ENCODE measurements at places on chromosomes 5 and 9.

- no peak for DNase-seq
These were observed 70.4 kb downstream of the RAPGEF1 start for GRCh38 chr9:131669269-131670157.

- no peak for DNase-seq
These were observed 2.0 kb downstream of the CTNNAL1 start for GRCh38 chr9:109011231-109011671.

- DNase-seq, result no peak
These were observed 124.5 kb downstream of the CDH12 start for GRCh38 chr5:22728610-22729009.

GRCh38 chr5:122749886-122750285 lies 25.0 kb upstream of the SNX2 start:
- DNase-seq, result no peak

- DNase-seq, result peak; percentile 31
These were observed 670 bp downstream of the EDIL3 start for GRCh38 chr5:84383816-84384603.

- DNase-seq, result no peak
These were observed 310.2 kb downstream of the ARRDC3 start for GRCh38 chr5:91072881-91073280.

GRCh38 chr5:96680759-96681470 lies 18.7 kb downstream of the CAST start:
- no peak for DNase-seq

GRCh38 chr9:93593144-93593658 lies 16.8 kb downstream of the PHF2 start:
- DNase-seq, result no peak

DNA sequence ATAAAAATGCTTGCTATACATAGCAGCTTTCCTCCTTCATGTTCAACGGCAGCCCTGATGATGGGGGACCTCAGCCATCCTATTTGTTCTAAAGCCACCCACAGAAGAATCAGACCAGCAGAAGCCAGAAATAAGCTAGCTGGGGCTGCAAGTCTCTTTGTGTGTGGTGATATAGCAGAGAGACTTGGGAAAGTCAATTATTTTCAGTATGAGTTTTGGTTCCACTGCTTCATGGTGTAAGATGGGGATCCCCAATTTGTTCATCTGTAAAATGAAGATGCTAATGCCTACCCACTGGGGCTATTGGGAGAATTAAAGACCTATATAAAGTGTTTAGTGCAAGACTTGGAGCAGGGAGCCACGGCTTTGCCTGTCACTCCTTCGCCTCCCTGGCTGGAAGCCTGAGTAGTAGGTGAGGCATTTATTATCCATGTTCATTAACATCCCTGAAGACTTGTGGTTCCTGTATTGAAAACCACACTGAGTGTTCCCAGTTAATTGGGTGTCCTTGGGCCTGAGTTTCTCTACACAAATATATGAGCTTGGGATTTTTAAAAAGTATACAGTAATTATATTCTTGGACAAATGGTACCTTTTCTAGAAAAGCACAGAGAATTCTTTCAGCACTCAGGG lies 210.1 kb upstream of the SLC24A2 start:
- no peak for DNase-seq

DNA sequence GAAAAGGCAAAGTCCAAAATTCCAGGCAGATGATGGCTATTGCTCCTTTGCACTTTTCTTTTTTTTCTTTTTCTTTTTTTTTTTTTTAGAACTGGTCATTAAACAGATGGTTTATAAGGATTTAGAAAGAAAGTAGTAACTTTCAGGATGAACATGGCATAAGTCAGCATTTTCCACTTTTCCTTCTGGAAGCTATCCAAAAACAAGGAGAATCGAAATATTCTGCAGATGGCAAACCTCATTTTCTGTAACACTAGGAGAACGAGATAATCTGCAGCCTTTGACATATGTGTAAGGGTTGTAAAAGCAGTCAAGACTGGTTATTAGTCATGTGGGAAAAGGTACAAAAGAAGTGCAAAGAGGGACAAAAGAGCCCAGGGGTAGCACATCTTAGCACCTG lies 69.1 kb upstream of the PUM3 start:
- DNase-seq, result no peak

DNA sequence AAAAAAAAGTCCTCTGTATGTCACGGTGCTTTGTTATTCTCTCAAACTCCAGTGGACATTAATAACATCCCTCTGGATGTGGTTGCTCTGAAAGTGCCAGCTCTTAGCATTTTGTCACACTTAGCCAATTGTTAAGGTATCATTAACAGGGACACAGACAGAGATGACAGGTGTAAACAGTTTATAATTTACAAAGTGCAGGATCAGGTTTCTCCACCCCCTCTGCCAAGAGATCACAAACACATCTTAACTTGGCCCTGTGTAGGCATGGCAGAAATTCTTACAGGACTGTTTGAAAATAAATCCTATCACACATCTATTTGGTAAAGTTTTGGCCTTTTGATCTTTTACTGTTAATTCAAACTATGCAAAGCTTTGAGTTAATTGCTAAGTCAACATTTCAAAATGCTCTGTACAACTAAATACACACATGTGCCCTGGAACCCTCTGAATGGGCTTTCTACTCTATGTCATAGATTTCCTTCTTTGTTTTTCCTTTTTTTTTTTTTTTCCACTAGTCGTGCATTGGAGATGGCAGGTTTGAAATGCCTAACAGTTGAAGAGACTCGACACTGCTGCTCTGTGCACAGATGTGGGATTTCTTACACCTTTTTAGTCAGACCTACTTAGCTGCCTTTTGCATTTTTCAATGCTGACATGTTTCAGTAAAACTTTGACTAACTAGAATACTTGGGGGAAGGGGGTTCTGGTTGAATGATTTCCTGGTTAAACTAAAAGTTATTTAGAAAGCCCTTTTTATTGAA lies 41.7 kb downstream of the SEMA6A start:
- no peak for DNase-seq

DNA sequence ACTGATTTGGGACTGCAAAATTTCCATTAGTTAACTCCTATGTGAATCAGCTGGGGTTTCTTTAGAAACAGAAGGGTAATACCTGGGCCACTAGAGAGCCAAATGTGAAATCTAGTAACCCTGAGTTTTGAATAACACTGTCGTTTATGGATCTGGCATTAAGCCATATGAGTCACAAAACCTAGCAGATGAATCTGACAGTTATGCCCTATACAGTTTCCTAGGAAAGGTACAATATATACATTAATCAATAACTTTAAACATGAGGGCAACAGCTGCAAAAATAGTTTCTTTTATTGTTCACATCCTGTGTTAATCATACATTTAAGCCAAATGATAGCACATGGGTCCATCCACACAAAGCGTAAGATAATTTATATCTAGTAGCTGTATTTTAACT lies 56.9 kb downstream of the PAM start:
- DNase-seq, result no peak

DNA sequence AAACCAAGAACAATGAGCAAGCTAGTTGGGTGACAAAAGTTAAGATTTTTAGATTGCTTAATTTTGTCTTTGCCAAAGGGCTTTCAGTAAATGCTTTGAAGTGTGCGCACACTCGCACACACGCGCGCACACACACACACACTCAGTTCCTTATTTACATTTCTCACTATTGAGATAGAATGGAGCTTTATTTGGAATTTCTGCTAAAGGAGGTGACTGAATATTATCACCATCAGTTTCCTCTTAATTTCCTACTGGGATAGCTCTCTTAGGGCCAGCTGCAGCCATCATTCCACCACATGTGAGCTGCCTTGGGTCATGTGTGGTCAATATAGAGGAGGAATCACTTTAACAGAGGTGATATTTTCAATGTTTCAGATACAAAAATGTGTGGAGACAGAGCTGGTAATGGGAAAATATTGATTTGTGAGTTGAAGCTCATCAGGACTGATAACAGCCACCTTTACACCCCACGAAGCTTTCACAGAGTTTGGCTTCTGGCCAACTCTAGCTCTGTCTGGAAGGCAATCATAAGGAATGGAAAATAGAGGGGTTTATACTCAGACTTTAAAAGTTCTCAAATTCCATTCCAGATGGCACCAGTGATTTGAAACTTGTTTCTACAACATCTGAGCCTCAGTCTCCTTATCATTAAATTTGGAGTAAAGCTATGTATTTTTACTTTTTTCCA lies 99.9 kb downstream of the MACIR start:
- no peak for DNase-seq

DNA sequence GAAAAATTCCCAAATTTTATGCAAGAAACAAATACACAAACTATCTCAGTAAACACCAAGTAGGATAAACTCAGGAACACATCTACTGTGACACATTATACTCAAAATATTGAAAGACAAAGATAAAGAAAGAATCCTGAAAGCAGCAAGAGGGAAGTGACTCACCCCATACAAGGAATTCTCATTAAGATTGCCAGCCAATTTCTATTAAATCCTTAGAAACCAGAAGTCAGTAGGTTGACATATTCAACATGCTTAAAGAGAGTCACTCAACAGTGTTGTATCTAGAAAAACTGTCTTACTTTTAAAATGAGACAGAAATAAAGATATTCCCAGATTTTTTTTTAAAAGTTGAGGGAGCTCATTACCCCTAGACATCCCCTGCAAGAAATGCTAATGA lies 15.5 kb downstream of the SPATA31E1 start:
- no peak for DNase-seq

- DNase-seq, result no peak
These were observed 400.9 kb upstream of the MEF2C start for GRCh38 chr5:89283728-89284493.

DNA sequence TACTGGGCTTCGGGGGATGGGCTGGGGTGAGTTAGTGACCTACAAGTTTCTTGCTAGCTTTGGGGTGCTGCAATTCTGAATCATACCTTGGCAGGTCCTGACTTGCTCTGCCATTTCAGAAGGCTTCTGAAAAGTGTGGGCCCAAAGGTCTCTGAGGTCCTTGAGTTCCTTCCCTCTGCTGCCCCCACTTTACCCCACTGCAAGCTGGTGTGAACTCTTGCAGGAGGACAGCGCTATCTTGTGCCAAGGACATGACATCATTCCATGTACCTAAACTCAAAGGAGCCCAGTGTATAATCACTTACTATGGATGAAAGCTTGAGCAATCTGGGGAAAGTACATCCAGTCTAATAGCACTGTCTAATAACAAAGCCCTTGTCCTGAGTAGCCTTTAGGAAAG lies 157.4 kb downstream of the RMI1 start:
- no peak for DNase-seq

- no peak for DNase-seq
These were observed 237.4 kb downstream of the NR3C1 start for GRCh38 chr5:143166090-143166489.

- DNase-seq, result no peak
These were observed 137.8 kb downstream of the CEMIP2 start for GRCh38 chr9:71630377-71630995.

DNA sequence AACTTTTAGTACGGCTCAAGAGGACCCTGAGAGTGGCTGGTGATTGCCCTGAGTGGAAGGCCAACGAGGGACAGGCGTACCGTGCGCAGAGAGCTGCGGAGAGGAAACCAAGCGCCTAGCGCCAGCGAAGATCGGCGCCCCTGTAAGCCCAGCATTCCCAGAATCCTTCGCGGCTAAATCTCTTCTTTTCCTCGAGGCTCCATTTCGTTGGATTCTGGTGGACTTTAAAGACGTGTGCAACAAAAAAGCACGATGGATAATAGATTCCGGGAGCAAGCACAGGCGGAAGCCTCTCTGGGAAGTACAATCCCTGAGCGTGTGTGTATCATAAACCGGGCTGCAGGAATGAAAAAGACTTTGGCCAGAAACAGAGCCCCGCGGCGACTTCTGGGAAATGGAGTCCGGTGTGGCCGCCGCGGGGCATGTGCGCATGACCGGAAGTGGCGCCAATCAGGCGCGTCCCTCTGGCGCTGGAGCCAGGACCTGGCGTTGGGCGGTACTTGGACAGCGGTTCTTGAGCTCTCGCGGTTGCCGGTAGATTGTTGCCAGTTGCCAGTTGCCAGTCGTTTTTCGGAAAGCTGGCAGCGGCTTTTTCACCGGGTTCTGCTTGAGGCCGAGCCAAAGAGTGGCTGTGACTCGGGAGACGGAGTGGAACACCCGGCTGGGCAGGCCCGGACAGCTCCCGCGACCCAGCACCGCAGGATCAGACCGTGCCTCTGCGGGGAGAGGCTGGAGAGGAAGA lies at the start of gene ZNF79:
Gene ZNF79, plus strand, starts transcription at position 449 of the 742 bp plus-strand sequence. CDS start 406 bp downstream, outside the sequence.
- peak; percentile 92 for DNase-seq

GRCh38 chr5:85170183-85170582 lies 785.5 kb upstream of the EDIL3 start:
- DNase-seq, result no peak

DNA sequence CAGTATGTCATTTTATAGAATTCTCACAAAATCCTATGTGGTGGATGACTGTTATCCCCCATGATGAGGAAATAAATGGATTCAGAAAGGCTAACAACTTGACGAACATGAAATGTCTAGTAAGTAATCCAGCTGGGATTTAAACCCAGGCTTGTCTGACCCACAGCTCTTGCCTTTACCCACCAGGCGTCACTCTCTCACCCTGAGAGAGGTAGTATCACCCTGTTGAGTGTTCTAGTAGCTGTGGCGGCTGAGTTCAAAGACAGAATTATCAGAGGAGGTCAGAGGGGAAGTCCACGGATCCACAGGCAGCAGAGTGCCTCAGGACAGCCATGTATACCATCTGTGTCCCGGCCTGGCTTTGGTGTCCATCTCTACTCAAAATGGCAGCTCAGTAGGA lies 113.8 kb downstream of the ZNF462 start:
- DNase-seq, result no peak

DNA sequence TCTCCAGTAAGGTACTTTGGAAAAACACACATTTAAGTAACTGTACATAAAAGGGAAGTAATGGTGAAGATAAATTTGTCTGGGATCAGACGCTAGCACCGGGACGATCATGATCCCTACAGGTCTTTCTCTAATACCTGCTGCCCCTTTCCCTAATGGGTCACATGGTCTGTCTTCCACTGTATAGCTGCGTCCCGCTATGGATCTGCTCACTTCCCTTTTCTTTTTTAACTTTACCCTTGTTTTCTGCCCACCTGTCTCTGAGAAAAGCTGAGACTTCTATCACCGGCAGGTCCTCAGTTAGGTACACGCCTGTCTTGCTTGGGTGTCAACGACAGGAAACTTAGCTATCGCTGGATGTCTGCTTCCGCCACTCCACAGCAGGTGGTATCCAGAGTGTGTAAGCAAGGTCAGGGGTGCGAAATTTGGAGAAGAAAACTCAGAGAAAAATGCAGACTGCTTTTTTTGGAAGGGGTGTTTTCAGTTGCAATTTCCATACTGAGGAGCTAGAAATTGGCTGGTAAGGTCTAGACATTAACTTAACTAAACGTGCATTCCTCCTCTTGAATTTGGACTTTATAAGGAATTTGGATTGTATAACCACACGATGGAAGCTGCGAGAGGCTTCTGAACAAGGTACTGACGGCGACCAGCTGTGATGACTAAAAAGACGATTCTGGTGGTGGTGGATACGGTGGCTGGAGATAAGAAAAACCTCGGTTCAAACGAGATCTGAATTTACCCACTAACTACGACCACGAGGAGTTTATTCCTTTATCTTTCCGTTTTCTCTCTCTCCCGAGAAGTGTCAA lies 1.1 kb upstream of the ICE1 start:
- DNase-seq, result no peak

GRCh38 chr9:127707766-127708165 lies 978 bp downstream of the CFAP157 start:
- DNase-seq, result no peak

All from amygdala (tissue), 56 donors.